ENCODE measurements at places on chromosomes 3 and 15.

DNA sequence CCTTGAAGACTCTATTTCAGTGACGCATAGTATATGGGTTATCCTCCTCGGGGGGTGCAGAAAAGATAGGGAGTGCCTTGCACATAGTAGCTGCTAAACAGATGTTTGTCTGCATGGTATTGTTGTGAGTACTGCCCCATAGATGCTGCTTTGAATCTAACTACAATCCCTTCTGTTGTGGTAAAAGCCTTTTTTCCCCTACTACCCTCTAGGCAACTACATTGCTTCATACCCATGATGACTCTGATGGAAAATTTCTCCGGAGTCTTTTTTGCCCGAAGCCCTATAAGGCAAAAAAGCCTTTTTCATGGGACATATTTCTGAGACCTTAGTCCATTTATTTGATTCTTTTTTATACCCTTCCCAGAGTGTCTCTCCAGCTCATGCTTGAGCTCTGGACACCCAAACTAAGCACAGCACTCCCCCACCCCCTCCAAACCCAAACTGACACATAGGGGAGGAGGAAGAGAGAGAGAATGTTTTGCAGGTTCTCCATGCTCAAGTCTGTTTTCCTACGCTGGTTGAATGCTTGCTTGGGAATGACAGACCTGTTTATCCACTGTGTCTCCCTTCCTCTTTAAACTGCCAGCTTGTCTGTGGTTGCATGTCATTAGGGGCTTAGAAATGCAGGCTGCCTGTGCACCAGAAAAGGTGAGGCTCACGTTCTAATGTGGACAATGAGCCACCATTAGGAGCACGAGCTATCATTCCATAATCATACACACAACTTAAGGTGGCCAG, 52.9 kb downstream of the LRTM1 start:
- no peaks in the 10 kb centered on the region for H3K4me1 ChIP-seq
- no peak overlapping the region for H3K27ac ChIP-seq
- no peak for DNase-seq
- no peak overlapping the region for H3K4me3 ChIP-seq

DNA sequence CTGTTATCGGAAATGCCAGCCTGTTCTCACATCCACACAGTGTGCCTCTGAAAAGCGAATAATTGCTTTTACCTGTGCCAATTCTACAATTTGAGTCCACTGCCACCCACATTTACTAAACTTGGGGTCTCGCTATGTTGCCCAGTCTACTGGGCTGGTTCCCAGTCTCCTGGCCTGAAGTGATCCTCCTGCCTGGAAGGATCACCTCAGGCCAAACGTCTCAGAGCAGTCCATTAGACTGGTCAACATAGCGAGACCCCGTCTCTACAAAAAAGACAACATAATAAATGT, 827 bp upstream of the INO80 start:
- H3K27me3 ChIP-seq, result no peaks in the 10 kb centered on the region
- peaks cover 24% of the 10 kb centered on the region for H3K4me1 ChIP-seq
- H3K27ac ChIP-seq, result peak overlapping the region; percentile 98

- H3K4me1 ChIP-seq, result no peaks in the 10 kb centered on the region
- H3K27ac ChIP-seq, result no peak overlapping the region
- no peak for DNase-seq
- H3K4me3 ChIP-seq, result no peak overlapping the region
- H3K36me3 ChIP-seq, result peaks cover 4% of the 10 kb centered on the region
- no peaks in the 10 kb centered on the region for H3K27me3 ChIP-seq
These were observed 104.5 kb upstream of the SLCO2A1 start for GRCh38 chr3:134134240-134134639.

- no peak overlapping the region for H3K4me3 ChIP-seq
- H3K4me1 ChIP-seq, result peaks cover 2% of the 10 kb centered on the region
- peak overlapping the region; percentile 61 for H3K27ac ChIP-seq
- no peaks in the 10 kb centered on the region for H3K27me3 ChIP-seq
- peak; percentile 42 for DNase-seq
These were observed 72.2 kb downstream of the TOP2B start for GRCh38 chr3:25592510-25592968.

DNA sequence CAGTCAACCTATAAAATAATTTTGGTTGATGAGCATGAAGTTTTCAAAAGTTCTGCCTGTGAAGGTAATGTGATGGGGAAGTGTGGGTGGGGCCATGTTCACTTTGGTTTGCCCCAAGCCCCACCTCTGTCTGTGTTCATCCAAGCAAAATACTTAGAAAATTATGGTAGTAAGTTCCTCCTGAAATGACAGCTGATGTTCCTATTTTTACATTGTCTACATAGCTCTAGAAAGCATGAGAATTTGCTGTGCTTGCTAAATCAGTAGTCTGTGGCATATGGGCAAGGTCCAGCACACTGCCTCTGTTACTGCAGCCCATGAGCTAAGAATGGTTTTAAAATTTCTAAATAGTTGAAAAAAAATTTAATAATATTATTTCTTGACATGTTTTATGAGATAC, 21.9 kb upstream of the CP start:
- no peak for DNase-seq
- H3K27me3 ChIP-seq, result no peaks in the 10 kb centered on the region
- H3K36me3 ChIP-seq, result no peaks in the 10 kb centered on the region
- H3K4me1 ChIP-seq, result peaks cover 18% of the 10 kb centered on the region
- no peak overlapping the region for H3K27ac ChIP-seq

GRCh38 chr15:51751697-51752683, 593 bp downstream of the TMOD2 start:
- H3K27me3 ChIP-seq, result peaks cover 11% of the 10 kb centered on the region
- no peaks in the 10 kb centered on the region for H3K36me3 ChIP-seq
- peak; percentile 49 for DNase-seq
- no peak overlapping the region for H3K27ac ChIP-seq
- H3K4me3 ChIP-seq, result peak overlapping the region; percentile 79

DNA sequence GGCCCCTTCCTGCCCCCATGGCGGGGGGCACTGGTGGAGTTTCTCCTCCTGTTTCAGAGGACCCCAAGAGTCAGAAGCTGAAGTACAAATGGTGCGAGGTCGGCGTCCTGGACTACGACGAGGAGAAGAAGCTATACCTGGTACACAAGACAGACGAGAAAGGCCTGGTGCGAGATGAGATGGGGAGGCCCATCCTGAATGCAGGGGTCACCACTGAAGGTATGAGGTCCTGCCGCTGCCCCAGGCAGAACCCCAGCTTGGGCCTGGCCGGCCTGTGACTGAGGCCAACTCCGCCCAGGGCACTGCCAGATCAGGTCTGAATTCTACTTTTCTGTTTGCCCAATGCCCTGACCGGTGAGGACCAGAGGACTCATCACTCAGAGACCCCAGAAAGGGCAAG, 15.0 kb downstream of the DNAH1 start:
- H3K36me3 ChIP-seq, result no peaks in the 10 kb centered on the region
- no peaks in the 10 kb centered on the region for H3K27me3 ChIP-seq
- H3K27ac ChIP-seq, result no peak overlapping the region
- no peak for DNase-seq

- peaks cover 2% of the 10 kb centered on the region for H3K36me3 ChIP-seq
- no peak overlapping the region for H3K4me3 ChIP-seq
- peaks cover 14% of the 10 kb centered on the region for H3K27me3 ChIP-seq
- no peak overlapping the region for H3K27ac ChIP-seq
These were observed 36.0 kb upstream of the PPARG start for GRCh38 chr3:12252889-12253288.

- H3K27me3 ChIP-seq, result no peaks in the 10 kb centered on the region
- no peak overlapping the region for H3K27ac ChIP-seq
- H3K4me1 ChIP-seq, result no peaks in the 10 kb centered on the region
- H3K36me3 ChIP-seq, result no peaks in the 10 kb centered on the region
These were observed 200.0 kb upstream of the UBE2E2 start for GRCh38 chr3:23002836-23003732.

- H3K27ac ChIP-seq, result no peak overlapping the region
- H3K36me3 ChIP-seq, result no peaks in the 10 kb centered on the region
- no peaks in the 10 kb centered on the region for H3K27me3 ChIP-seq
- no peak overlapping the region for H3K4me3 ChIP-seq
- H3K4me1 ChIP-seq, result peaks cover 17% of the 10 kb centered on the region
These were observed 222.9 kb downstream of the TPRG1 start for GRCh38 chr3:189394599-189395121.

GRCh38 chr15:50046867-50047266, 72.2 kb downstream of the ATP8B4 start:
- peaks cover 3% of the 10 kb centered on the region for H3K27me3 ChIP-seq
- no peak overlapping the region for H3K4me3 ChIP-seq
- peaks cover 18% of the 10 kb centered on the region for H3K4me1 ChIP-seq

- DNase-seq, result no peak
- no peaks in the 10 kb centered on the region for H3K4me1 ChIP-seq
- H3K4me3 ChIP-seq, result no peak overlapping the region
- H3K27ac ChIP-seq, result no peak overlapping the region
These were observed 107.4 kb upstream of the FOXB1 start for GRCh38 chr15:59896663-59897074.

DNA sequence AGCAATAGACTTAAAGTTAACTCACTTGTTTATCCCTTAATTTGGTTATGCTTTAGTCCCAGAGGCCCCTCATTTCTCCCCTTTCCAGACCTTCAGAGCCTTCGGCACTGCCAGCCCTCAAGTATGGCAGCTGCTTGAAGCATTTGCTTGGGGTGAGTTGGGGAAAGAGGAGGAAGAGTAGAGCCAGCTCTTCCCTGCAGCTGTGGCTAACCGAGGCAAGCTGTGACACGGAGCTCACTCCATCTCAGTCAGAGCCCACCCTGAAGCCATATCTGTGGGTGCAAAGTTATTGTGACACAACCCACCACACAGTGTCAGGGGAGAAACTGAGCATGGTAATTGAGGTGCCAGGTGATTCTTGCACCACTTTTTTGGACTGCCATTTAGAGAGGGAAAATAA, 66.1 kb downstream of the FILIP1L start:
- DNase-seq, result no peak
- peaks cover 10% of the 10 kb centered on the region for H3K4me1 ChIP-seq
- H3K27ac ChIP-seq, result no peak overlapping the region
- H3K4me3 ChIP-seq, result no peak overlapping the region
- H3K27me3 ChIP-seq, result no peaks in the 10 kb centered on the region

GRCh38 chr3:12959838-12960378, 113.3 kb downstream of the IQSEC1 start:
- H3K36me3 ChIP-seq, result peaks cover 16% of the 10 kb centered on the region
- no peaks in the 10 kb centered on the region for H3K27me3 ChIP-seq
- no peak overlapping the region for H3K27ac ChIP-seq
- no peak overlapping the region for H3K4me3 ChIP-seq
- H3K4me1 ChIP-seq, result peaks cover 91% of the 10 kb centered on the region
- DNase-seq, result no peak

DNA sequence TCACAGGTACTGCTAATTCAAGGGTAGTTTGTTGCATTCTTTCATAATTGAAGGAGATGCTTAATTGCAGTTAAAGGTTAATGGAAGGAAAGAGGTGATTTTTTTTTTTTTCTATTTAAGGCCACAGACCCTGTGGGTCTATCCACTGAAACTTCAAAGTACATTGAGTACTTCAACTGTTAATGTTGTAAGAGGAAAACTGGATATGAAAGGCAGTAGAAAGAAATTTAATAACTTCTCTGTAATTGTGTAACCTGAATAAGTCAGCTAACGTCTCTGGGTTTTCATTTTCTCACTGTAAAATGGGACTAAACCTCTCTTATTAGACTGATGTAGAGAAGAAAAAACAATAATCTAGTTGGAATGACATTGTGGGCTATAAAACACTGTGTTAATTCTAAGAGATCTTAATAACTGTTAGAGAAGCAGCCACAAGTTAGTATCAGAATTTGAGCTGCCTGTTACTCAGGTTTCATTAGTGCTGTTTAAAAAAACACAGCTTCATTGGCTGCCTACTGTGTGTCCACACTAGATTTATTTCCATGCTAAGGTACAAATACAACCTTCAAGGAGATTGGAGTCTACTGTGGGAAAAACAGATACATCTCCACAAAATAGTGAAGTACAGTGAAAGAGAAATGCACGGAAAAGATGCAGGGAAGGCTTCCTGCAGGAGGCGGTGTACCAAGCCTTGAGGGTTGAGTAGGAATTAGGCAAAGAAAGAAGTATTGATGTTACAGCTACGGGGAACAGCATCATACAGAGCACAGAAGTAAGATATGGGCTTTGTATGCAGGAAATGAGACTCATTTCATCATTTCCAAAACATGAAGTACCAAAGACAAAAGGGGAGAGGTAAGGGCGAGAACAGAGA, 483.6 kb downstream of the TAFA4 start:
- H3K27me3 ChIP-seq, result no peaks in the 10 kb centered on the region
- no peak overlapping the region for H3K27ac ChIP-seq
- no peaks in the 10 kb centered on the region for H3K36me3 ChIP-seq
- H3K4me1 ChIP-seq, result no peaks in the 10 kb centered on the region
- no peak overlapping the region for H3K4me3 ChIP-seq
- no peak for DNase-seq

- DNase-seq, result no peak
- no peaks in the 10 kb centered on the region for H3K27me3 ChIP-seq
- H3K27ac ChIP-seq, result no peak overlapping the region
- peaks cover 6% of the 10 kb centered on the region for H3K36me3 ChIP-seq
- H3K4me1 ChIP-seq, result peaks cover 17% of the 10 kb centered on the region
- peak overlapping the region; percentile 84 for H3K4me3 ChIP-seq
These were observed 2.2 kb downstream of the XXYLT1 start for GRCh38 chr3:195268576-195269309.

DNA sequence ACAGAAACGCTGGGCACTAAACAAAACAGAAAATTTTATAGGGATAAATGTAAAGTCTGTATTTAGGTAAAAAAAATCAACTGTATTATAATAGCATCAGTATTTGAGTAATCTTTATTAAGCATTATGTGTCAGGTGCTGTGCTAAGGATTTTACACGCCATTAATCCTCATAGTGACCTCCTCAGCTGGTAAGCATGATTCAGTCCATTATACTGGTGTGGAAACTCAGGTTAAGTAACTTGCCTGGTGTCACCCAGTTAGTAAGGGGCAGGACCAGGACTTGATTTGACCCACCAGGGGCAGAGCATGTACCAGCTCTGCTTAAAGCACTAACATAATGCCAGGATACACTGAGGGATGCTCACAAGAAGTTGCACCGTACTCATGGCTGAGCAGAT, 4.8 kb downstream of the MYO5C start:
- peaks cover 24% of the 10 kb centered on the region for H3K27me3 ChIP-seq
- no peak overlapping the region for H3K4me3 ChIP-seq
- no peak for DNase-seq
- no peak overlapping the region for H3K27ac ChIP-seq
- no peaks in the 10 kb centered on the region for H3K36me3 ChIP-seq

DNA sequence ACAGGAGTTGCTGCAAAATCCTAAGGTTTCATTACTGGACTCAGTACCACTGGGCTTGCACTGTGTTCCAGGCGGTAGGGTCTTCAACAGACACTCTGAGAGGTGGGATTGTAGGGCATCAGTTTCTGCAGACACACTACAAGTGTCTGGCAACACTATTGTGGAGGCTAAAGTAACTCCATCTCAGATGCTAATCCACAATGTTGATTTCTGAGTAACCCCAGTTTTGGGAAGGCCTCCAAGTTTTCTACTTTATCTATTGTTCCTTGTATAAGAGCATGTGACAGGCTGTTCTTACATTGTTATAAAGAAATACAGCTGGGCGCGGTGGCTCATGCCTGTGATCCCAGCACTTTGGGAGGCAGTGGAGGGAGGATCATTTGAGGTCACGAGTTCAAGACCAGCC, 2.5 kb upstream of the ABHD5 start:
- no peaks in the 10 kb centered on the region for H3K36me3 ChIP-seq
- H3K27ac ChIP-seq, result no peak overlapping the region
- no peak overlapping the region for H3K4me3 ChIP-seq
- H3K27me3 ChIP-seq, result peaks cover 4% of the 10 kb centered on the region

Measured in activated CD4-positive, alpha-beta T cell treated with anti-CD3 and anti-CD28 coated beads for 36 hours (primary cell).